Stomach (tissue), 19 donors: ENCODE measurements at places on chromosomes 7 and 10. TPM values are rescaled to one million over a fixed set of nuclear protein-coding genes. Genes with fewer than 3 reads are reported as not detected.

DNA sequence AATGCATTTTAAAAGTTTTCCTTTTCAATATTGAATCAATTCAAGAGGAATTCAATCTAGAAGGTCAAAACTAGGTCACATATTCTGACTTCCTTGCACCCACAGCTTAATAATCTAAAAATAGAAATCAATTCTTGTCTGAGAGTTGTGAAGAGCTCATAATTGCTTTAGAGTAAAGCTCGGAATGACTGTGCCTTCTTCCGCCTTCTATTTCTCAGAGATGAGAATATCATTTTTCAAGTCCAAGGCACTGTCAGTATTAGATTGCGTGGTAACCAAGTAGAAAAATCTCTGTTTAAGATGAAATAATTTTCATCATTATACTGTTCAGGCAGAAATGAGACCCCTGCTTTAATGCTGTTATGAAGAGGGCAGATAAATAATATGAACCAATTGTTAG is 272.2 kb upstream of the NFE2L3 start:
- no peak for DNase-seq

DNA sequence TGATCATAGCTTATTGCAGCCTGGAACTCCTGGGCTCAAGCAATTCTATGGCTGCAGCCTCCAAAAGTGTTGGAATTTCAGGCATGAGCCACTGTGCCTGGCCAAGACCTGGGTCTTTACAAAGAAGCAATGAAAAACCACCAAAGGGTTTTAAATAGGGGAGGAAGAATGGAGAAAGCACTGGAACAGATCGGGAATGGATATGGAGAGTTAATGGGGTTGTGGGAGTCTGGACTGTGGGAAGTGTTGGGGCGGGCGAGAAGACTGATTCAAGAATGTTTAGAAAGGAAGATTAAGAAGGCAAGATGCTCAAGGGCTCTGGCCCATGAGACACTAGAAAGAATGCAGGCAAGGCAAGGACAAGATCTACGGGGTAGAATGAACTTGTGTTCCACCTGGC is 98.5 kb downstream of the CARD11 start:
- no peak for DNase-seq

CLDN15 gene
- 131 TPM for total RNA-seq

GPNMB gene
- 26.1 TPM for total RNA-seq

FAM24B gene
- 2.0 TPM for total RNA-seq

CHRM2 gene
- total RNA-seq = 4.1 TPM

LZTS2 gene
- 41.2 TPM for total RNA-seq

DNA sequence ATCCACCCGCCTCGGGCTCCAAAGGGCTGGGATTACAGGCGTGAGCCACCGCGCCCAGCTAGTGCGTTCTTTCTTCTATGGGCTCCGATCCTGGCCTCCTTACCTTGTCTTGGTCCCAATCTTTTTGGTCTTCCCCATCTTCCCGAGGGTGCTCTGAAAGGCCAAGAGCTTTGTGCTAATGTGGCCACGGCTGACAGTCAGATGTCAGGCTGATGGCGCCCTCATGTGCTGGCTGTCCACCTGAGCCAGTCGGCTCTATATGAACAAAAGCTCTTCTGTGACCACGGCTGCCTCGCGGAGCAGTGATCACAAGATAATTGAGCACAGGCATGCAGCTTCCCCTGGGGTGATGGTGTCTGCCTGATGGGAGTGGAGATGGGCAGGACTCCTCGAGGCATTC is 11.0 kb upstream of the AHCYL2 start:
- DNase-seq = peak; percentile 44

GRCh38 chr7:95534796-95535195 is 49.1 kb downstream of the ASB4 start:
- no peak for DNase-seq

DNA sequence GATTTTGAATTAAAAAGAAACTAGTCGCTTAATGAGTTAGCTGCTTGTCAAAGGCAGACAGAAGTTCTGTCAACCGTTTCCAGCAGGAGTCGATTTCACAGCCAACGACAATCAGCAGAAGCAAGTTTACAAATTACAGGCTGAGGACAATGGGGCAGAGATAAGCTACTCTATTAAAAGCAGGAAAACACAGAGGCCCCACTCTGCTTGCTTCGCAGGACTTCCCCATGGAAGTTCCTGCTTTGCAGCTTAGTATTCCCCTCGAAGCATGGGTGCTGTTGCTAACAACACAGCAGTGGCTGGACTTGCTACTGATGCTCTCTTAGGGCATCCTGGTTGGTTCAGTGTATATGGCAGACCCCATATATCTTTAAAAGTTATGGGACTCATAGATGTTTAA is 50.8 kb upstream of the KLF6 start:
- DNase-seq = no peak

- DNase-seq = no peak
Measured at GRCh38 chr7:151060113-151060415, 675 bp downstream of the SLC4A2 start.

LRRD1 gene
- total RNA-seq = not detected
